ENCODE measurements at places on chromosomes 4 and X.

- no peak for DNase-seq
Observed at GRCh38 chr4:179163147-179163546, 1720.9 kb upstream of the AGA start.

DNA sequence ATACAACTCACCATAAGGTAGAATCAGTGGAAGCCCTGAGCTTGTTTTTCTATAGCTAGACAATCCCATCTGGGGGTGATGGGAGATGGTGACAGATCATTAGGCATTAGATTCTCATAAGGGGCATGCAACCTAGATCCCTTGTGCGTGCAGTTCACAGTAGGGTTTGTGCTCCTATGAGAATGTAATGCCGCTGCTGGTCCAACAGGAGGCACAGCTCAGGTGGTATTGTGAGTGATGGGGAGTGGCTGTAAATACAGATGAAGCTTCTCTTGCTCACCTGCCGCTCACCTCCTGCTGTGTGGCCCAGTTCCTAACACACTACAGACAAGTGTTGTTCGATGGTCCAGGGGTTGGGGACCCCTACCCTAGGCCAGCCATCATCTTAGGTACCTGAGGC is 5.9 kb upstream of the GATB start:
- DNase-seq = no peak

DNA sequence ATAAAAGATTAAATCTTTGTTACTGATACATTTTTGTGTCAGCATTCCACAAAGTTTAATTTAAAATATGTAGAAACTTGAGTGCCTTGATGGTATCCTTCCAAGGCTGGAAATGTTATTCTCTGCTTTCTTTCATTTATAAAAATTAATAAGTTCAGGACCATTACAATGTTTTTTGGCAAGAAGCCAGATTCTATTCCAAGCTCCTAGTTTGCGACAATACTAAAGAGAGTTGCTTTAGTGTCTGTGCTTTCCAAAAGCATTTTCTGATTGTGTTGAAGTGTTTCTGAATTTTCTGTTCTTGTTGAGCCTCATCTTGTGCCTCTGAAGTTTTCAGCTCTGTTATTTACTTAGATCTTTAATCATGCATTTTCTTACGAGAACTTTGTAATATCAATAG is 516.2 kb downstream of the KCTD8 start:
- no peak for DNase-seq

- DNase-seq = no peak
Observed at GRCh38 chrX:25343060-25343459, 327.3 kb upstream of the ARX start.

GRCh38 chr4:73098016-73098415 is 28.5 kb upstream of the COX18 start:
- no peak for DNase-seq

All from stimulated activated CD8-positive, alpha-beta memory T cell treated with anti-CD3 and anti-CD28 coated beads, Interleukin-4, amount 100 ng/mL, for 1 hour (primary cell).